ENCODE measurements at places on chromosomes 7 and 10.

GRCh38 chr10:48541144-48541795, 63.6 kb downstream of the ARHGAP22 start:
- DNase-seq: peak; percentile 75

DNA sequence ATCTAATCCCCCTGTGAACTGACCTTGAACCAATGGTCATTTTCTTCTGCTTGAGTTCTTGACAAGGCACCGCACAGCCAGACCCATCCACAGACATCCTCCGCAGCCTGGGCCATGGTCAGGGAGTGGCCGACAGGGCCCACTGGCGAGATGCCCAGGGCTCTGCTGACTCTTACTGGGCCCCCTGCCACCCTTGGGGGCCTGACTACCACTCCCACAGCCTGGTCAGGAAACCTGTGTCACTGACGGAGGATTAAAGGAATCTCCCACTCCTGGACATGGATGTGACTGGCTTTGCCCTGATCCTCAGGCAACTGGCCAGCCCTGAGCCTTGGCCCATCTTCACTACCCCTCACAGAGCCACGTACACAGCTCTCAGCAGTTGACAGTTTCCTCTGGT, 50.4 kb upstream of the ENO4 start:
- no peak for DNase-seq

GRCh38 chr10:122427280-122427679, 27.2 kb upstream of the ARMS2 start:
- no peak for DNase-seq

GRCh38 chr7:22980422-22980821, 33.5 kb downstream of the HYCC1 start:
- DNase-seq: no peak
